ENCODE measurements at places on chromosomes 7 and 10. TPM values are rescaled to one million over a fixed set of nuclear protein-coding genes. Genes with fewer than 3 reads are reported as not detected.

GRCh38 chr7:11436316-11436715 lies 395.7 kb downstream of the THSD7A start:
- no peak for DNase-seq

- DNase-seq: no peak
These were observed 82.3 kb downstream of the FAM241B start for GRCh38 chr10:69712342-69712741.

- no peak for DNase-seq
These were observed 80.4 kb downstream of the DNMBP start for GRCh38 chr10:99929360-99929759.

- no peak for DNase-seq
These were observed 11.0 kb upstream of the ZNF22 start for GRCh38 chr10:44989597-44990301.

DNA sequence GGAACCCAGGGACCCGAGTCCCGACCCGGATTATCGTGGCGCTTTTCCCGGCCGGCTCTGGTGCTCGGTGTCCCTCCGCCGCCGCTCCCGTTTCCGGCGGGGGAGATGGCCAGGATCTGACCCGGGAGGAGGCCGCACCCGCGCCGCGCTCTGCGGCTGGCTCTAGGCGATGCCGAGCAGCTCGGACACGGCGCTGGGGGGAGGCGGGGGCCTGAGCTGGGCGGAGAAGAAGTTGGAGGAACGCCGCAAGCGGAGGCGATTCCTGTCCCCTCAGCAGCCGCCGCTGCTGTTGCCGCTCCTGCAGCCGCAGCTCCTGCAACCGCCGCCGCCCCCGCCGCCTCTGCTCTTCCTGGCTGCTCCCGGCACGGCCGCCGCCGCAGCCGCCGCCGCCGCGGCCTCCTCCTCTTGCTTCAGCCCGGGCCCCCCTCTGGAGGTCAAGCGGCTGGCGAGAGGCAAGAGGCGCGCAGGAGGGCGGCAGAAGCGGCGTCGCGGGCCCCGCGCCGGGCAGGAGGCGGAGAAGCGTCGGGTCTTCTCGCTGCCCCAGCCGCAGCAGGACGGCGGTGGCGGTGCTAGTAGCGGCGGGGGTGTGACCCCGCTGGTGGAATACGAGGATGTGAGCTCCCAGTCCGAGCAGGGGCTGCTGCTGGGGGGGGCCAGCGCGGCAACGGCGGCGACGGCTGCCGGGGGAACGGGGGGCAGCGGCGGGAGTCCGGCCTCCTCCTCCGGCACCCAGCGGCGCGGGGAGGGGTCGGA lies 593 bp downstream of the CDK13 start:
- peak; percentile 25 for DNase-seq

- DNase-seq: no peak
These were observed 189.0 kb downstream of the NPSR1 start for GRCh38 chr7:34846976-34847375.

GRCh38 chr10:69338547-69339450 lies 60.5 kb downstream of the HK1 start:
- no peak for DNase-seq

DNA sequence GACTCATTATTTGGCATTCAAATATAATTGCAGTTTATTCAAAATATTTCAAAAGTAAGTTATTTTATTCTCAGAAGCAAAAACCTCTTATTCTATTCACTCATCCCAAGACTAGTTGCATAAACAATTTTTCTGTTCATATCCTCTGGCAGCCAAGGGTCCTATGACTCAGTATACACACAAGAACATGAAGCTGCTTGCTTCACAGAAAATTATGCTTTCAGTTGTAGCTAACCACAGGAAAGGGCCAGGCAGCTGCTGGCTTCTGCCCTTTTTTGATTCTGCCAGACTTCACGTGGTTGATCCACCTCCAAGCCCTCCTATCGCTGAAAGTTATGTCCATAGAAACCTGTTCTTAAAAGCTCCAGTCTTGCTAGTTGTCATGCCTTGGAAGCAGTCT lies 108.8 kb downstream of the ABCA13 start:
- peak; percentile 53 for DNase-seq

- no peak for DNase-seq
These were observed 29.2 kb upstream of the EGFR start for GRCh38 chr7:54989453-54990225.

GRCh38 chr10:29482591-29483431 lies 152.0 kb downstream of the SVIL start:
- DNase-seq: peak; percentile 49

DNA sequence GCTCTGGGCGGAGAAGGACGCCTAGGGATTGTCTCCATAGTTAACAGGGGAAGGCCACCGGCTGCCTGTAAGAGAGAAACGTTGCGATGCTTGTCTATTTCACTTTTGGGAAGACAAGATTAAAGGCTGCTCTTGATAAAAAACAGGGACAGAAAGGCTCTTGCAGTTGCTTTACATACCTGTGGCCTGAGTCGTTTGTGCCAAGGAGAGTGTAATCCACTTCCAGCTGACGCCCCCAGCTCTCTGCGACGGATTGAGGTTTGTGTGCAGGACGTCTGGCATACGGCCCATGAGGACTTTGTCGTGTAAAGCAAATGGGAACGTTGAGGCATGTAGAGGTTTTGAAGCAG lies 1.1 kb downstream of the MAP3K8 start:
- peak; percentile 38 for DNase-seq

DNA sequence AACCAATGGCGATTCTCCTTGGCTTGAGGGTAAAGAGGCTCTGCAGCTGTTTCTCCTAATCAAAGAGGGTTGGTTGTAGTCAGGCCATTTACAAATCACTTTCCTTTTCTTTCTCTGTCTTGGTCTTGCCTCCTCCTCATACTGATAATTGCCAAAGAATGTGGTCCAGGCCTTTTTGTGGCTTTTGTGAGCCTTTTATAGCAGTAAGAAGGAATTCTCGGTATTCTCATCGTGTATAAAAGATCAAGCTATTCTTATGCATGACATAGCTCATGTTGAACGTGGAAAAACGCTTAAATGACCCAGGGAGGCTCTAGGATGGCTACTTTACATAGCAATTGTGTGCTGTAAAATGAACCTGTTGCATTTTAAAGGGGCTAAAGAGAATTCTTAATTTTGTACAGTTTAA lies 62.6 kb downstream of the RBM20 start:
- peak; percentile 88 for DNase-seq

- DNase-seq: no peak
These were observed 88.6 kb upstream of the KCNIP2 start for GRCh38 chr10:101932183-101932582.

GRCh38 chr10:86360657-86361056 lies 5.9 kb downstream of the GRID1 start:
- DNase-seq: no peak

DNA sequence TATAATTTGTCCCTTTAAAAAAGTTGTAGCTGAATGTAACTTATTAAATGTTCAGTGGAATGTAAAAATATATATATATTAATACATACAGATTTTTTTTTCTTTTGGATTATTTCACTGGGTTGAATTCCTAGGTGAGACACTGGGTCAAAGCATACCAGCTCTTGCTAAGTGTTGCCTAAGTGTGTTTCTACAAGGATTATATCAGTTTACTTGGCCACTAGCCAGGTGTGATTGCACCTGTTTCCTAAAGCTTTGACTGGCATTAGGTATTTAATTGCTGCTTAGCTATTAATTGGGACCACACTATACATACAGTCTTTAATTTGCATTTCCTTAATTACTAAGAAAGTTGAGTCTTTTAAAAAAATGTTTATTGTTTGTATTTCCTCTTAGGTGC lies 5.5 kb upstream of the ELOVL3 start:
- DNase-seq: no peak

GRCh38 chr7:109246330-109247077 lies 676.8 kb downstream of the DNAJB9 start:
- no peak for DNase-seq

GRCh38 chr7:4352069-4352468 lies 330.0 kb upstream of the FOXK1 start:
- DNase-seq: no peak

- peak; percentile 67 for DNase-seq
These were observed 90.2 kb downstream of the DLG5 start for GRCh38 chr10:77836299-77836820.

DNA sequence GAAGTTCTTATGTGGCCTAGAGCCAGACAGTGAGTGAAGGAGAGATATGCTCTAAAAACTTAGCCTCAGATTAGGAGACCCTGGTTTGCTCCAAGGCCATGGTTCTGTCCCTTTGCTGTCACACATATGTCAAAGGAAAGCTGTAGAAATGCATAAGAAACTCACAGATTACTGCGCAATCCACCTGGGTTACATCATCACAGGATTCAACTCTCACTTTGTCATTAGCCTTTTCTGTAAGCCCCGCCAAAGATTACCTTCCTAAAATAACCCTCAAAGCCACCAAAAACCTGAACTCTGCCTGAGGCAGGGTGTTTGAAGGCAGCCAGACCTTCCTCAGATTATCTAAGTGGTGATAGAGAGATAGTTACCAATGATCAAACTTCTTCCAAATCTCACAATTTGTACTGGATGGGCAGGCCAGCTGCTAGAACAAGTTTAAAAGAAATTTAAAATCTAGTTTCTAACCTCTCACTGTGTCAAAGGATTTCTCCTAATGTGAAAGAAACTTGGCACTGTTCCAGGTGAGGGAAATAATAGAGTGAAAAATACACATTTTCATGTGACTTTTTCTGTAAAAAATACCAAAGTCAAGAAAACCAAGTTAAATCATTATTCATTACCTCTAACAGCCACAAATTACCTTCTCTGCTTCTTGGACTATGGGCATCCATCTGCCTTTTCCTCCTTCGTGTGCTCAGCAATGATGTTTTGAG lies 567.2 kb downstream of the SUGCT start:
- no peak for DNase-seq

- DNase-seq: peak; percentile 90
These were observed 27.9 kb upstream of the ASCC1 start for GRCh38 chr10:72243822-72244437.

DNA sequence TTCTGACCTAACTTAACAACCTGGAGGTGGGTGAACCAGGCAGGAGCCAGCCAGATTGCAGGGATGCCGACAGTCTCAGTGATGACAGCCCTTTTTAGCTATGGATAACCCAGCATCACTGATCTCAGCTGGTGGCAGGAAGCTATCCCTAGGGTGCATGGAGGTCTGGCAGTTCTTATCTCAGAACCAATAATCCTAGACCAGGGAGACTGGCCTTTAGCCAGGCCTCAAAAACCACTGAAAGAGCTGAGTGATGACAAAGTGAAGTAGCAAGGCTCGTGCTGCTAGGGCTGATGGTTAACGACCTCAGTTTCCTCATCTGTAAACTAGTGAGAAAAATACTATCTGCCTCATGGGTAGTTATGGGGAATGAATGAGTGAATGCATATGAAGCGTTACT lies 112.5 kb downstream of the RALA start:
- DNase-seq: no peak

GRCh38 chr7:141484907-141485306 lies 66.3 kb upstream of the AGK start:
- no peak for DNase-seq

- DNase-seq: no peak
These were observed 113.7 kb downstream of the INSYN2A start for GRCh38 chr10:127082651-127083050.

DNA sequence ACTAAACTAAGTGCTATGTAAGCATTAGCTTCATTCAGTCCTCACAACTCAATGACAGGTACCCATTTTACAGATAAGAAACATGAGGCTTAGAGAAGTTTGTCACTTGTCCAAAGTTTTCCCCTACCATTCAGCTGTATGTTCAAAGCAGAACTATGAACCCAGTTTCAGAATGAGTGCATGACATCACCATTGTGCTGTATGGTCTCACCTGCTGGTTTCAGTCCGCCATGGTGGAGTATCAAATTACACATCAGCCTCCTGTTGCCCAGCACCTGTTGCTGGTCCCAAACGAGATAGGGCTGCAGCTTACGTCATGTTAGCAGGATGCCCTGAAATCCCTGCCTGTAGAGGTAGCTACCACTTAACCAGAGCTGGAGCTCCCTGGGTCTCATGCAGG lies 95.0 kb downstream of the DYNC1I1 start:
- DNase-seq: no peak

DNA sequence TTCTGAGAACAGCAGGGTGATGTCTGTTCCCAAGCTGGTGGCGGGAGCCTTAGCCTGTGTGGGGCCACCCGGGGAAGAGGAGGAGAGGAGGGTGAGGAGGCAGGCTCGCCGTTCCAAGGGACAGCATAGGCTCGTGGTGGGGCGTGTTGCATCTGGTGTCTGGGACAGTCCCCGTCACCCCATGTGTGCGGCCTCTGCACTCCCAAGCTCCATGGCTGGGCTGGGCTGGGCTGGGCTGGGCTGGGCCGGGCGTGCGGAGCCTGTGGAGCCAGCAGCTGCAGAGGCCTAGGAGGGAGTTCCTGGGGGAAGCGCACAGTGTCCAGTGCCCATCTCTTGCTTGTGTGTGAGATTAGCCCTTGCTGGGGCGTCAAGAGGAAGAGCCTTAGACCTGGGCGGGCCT lies 20.9 kb upstream of the TTYH3 start:
- no peak for DNase-seq

- no peak for DNase-seq
These were observed 294.7 kb upstream of the AOAH start for GRCh38 chr7:37018954-37019353.

The CNNM2 gene
- 7.7 TPM for total RNA-seq

The ASAH2B gene
- total RNA-seq: 4.4 TPM

The TMEM270 gene
- total RNA-seq: not detected

The IGF2BP3 gene
- total RNA-seq: 26.7 TPM

The CACNB2 gene
- not detected for total RNA-seq

The FXYD4 gene
- total RNA-seq: not detected

The ITGB8 gene
- not detected for total RNA-seq

The TMEM273 gene
- not detected for total RNA-seq

The PLEKHS1 gene
- total RNA-seq: not detected

The LIPJ gene
- total RNA-seq: not detected

The RASA4B gene
- total RNA-seq: 20.9 TPM

The CDK14 gene
- 23.0 TPM for total RNA-seq

The H2BK1 gene
- total RNA-seq: not detected
